ENCODE measurements at places on chromosomes 16 and 17.

DNA sequence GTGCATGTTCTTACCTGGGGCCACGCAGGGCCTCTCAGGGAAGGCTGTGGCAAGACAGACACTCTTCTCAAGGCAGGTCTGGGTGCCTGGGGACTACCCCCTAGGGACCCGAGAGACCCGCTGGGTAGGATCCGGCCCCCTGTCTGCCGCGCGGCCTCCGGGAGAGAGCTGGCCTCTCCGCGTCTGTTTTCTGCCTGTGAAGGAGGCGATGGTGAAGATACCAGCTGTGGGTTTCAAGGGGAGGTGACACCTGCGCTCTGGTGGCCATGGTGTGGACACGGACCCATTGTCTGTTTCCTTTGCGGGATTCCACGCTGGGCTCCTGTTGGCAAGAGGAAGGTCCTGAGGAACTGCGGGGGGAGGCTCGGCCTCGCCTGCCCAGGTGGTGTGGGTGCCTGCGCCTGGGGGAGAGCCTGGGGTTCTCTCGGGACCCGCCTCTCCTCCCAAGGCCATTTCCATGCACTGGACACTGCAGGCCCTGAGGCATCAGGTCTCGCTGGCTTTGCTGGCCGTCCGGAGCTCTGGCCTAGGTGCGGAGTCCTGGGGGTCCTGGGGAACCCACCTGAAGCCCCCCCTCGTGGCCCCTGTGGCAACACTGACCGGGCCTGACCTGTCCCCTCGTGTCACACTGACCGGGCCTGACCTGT, 12.2 kb upstream of the METRNL start:
- no peak for DNase-seq

- no peak for DNase-seq
Measured at GRCh38 chr16:10172848-10173655, 9.2 kb downstream of the GRIN2A start.

DNA sequence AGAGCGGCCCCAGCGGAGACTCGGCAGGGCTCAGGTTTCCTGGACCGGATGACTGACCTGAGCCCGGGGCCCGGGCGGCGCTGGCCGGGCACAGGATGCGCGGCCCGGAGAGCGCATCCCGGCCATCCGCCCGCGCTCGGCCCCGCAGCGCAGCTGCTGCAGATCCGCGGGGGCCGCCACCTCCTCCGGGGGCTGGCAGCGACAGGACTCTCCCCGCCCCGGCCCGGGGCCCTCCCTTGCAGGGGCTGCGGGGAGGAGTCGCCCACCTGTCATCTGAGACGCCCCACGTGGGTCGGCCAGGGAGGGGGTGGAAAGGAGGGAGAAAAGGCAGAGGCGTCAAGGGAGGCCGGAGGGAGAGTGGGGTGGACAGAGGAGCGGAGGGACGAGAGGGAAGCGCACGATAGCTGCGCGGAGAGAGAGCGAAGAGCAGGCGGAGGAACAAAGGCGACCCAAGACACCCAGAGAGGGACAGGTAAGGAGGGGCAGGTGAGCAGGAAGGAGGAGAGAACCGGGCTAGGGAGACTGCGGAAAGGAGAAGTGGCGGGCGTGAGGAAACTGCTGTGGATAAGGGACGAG, 471 bp upstream of the PRKAR1A start:
- DNase-seq = peak; percentile 95

GRCh38 chr17:310111-311010, 42.2 kb downstream of the RPH3AL start:
- DNase-seq = no peak

DNA sequence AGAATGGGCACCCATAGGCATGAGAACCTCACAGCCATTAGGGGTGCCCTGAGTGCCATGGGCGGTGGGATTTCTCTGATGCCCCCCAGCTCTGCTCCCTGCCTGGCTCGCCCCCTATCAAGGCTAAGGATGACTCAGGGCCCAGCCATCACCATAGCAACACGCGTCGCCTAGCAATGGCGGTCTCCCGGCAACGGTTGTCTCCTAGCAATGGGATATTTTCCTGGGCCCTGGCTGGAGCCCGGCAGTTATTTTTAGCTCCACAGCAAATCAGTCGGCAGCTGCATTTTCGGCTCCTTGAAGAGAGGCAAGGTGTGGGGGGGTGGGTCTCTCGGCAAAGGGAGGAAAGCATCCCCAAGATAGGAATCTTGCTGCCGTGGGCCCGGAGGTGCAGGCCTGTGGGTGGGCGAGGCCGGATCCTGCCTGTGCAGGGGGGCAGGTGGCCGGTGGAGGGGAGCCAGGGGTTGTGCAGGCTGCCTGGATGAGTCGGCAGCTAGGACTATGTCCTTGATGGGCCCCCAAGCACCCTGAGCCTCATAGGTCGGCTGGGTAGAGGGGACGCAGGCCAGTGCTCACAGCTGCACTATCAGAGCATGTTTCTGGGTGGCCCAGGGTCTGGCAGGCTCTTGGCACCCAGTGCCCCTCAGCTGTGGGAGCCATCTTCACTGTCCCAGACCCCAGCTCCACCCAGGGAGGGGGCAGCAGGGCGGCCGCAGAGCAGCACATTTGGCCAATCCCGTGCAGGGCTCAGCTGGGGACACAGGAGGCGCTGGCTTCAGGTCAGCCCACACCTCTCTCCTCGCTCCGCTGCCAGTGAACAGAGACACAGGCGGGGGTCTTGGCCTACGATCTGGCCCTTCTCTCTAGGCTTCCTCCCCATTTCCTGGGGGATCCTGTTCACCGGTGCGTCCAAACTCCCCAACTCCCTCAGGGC, 4.2 kb upstream of the FBXL16 start:
- peak; percentile 98 for DNase-seq

DNA sequence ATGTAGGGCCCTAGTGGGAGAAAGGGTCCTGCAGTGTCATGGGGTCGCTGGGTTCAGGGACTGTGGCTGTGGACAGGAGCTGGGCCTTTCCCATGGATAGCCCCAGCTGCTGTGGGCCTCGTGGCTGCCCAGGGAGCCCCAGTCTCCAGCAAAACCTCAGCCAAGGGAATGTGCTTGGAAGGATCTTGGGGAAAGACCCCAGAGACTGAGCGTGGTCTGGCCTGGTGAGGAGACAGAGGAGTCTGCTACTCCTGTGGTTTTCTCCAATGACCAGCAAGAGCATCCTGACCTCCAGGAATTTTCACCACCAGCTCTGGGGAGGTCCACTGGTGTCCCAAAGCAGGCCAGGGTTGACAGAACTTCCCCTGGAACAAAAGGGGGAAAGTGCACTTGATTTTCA, 42.3 kb downstream of the RNF112 start:
- no peak for DNase-seq

DNA sequence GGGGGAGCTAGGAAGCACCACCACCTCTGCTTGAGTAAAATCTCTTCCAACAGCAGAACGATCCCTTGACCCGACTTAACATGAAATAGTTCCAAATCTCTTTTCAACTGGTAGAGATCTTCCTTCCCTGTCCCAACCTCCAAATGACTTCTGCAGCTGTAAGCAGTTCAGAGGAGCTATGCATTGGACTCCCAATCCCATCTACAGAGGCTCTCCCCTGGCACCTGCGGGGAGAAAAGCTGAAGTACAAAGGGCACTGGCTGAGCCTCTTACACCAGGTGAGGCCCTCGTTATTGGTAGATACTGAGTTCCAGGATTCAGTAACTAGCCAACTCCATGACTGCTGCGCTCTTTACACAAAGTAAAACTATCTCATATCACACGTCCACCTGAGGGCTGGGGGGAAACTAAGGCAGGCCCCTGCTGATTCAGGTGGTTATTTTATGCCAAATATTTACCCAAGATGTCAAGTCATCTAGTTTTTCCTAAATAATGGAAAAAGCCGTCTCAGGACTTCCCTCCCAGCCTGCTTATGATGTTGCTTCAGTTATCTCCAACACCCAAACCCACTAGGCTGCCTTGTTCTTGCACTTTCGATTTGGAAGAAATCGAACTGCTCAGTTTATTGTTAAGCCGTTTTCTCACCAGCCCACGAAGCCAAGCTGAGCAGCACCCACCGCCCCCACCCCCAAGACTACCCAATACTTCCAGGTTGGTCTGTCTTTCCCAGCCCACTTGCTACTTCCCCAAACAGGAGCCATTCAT, 3.2 kb downstream of the ACTG1 start:
- DNase-seq = peak; percentile 57

DNA sequence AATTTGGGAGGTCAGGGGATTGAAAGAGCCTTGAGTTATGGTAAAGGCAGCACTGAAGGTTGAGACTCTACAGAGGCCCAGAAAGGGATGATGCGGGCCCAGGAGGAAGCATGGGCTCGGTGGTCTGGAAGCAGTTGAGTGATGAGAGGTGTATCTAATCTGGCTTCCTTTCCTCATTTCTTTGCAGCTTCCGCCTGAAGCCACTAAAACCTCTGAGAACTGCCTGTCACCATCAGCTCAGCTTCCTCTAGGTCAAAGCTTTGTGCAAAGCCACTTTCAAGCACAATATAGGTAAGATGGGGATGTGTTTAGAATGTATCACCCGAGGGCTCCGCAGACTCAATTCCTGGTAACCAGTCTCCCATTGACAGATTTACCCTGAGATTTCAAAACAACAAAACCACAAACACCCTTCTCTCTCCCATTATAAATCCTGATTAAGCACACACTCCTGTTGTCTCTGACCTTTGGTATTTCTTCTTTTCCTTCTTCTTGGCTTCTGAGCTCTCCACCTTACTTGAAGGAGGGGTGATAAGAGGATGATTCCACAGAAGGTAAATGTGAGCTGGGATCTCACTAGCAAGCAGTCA, 21.2 kb downstream of the USP43 start:
- no peak for DNase-seq

- DNase-seq = peak; percentile 26
Measured at GRCh38 chr17:58156839-58157803, 8.9 kb downstream of the OR4D1 start.

DNA sequence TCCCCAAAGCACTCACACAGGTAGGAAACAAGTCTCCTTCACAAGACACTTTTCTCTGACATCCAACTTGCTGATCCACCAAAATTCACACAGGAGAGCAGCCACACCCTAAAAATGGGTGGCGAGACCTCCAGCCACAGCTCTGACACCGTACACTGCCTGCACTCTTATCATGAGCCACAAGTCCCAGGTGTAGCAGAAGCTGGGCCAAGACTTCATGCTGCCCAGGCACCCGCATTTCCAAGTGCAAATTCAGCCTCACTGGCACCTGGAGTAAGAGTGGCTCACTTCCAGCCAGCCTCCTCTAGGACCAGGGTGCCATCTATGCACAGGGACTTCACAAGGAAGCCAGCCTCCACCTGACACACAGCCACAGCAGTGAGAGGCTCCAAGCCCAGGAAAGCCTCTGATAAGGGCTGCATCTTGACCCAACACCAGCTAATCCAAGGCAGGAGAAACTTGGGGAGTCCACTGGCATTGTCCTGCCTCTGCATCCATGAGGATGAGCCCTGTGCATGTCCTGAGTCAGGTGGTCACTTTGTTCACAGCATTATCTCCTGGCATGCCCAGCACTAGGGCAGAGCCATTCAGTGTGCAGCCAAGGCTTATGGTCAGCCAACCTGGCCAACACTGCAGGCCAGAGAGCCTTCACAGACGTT, 2.6 kb upstream of the ZNF768 start:
- DNase-seq = no peak

GRCh38 chr16:57797526-57798266, 4.6 kb downstream of the KIFC3 start:
- DNase-seq = peak; percentile 45

GRCh38 chr16:81237282-81237681, 1.2 kb upstream of the BCO1 start:
- no peak for DNase-seq

- DNase-seq = no peak
Measured at GRCh38 chr16:55515111-55515510, 6.2 kb downstream of the LPCAT2 start.

All from NCI-H69 (cell line).